Ovary (tissue), 10 donors: ENCODE measurements at places on chromosomes 5 and 9.

GRCh38 chr5:178107756-178108310 lies 5.5 kb upstream of the N4BP3 start:
- no peak overlapping the region for H3K27ac ChIP-seq
- H3K36me3 ChIP-seq, result no peaks in the 10 kb centered on the region
- H3K4me3 ChIP-seq, result no peak overlapping the region

DNA sequence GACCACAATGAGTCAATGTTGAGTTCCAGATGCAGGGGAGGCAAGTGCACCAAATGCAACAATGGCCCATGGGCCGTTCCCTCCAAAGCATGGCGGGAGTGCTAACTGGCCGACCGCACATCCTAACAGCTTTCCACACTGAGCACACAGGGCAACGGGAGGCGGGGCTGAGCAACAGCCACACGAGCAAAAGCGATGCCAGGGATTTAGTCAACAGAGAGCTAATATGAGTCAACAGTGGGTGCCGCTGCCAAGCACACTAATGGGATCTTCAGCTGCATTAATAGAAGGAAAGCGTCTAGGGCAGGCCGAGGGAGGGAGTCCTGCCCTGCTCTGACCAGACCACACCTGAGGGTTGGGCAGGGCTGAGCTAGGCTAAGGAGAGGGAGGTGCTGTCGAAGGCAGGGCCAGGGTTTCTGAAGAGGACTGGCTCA lies 4.6 kb downstream of the EPB41L4B start:
- no peaks in the 10 kb centered on the region for H3K27me3 ChIP-seq
- peak; percentile 64 for DNase-seq
- H3K36me3 ChIP-seq, result no peaks in the 10 kb centered on the region
- H3K27ac ChIP-seq, result no peak overlapping the region

DNA sequence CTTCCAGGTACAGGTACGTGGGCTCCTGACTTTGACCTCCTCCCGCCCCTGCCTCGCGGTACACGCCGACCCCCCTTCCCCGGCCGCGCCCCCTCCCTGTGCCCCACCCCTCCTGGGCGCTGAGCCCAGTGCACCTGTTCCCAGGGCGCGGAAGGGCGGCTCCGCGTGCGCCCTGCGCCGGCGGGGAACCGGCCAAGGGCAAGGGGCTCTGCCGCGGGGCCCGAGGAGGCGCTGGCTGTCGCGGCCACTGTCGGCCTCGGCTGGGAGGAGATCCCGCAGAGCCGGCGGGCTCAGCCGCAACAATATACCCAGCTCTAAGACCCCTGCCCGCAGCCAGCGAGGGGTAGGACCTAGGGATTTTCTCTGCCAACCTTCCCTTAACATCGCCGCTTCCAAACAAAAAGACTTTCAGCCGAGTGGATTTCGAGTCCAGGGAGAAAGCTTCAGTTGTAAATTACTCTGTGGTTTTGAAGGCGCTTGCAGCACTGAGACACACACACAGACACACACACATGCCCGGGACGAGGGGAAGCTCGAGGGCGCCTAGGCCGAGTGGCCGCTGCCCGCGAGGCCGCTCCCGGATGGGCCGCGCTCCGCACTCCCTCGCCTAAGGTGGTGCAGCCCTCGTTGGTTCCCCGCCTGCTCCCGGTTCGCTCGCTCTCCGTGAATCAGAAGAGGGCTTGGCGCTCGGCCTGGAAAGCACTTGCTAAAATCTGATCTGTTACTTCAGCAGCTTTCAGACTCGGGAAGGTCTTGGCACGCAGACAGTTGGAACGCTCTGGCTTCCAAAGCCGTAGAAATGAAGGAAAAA lies 1.2 kb downstream of the FGF18 start:
- DNase-seq, result peak; percentile 80
- peaks cover 2% of the 10 kb centered on the region for H3K27me3 ChIP-seq
- H3K27ac ChIP-seq, result no peak overlapping the region
- no peak overlapping the region for H3K4me3 ChIP-seq

GRCh38 chr5:50697739-50698138 lies 31.3 kb downstream of the PARP8 start:
- H3K36me3 ChIP-seq, result no peaks in the 10 kb centered on the region
- no peak overlapping the region for H3K27ac ChIP-seq
- no peaks in the 10 kb centered on the region for H3K4me1 ChIP-seq
- no peak overlapping the region for H3K4me3 ChIP-seq
- no peak for DNase-seq

- H3K36me3 ChIP-seq, result no peaks in the 10 kb centered on the region
- H3K27ac ChIP-seq, result no peak overlapping the region
- H3K4me1 ChIP-seq, result no peaks in the 10 kb centered on the region
- no peak overlapping the region for H3K4me3 ChIP-seq
- DNase-seq, result no peak
- H3K27me3 ChIP-seq, result no peaks in the 10 kb centered on the region
Observed at GRCh38 chr5:50415912-50416311, 25.2 kb downstream of the EMB start.

- no peaks in the 10 kb centered on the region for H3K4me1 ChIP-seq
- DNase-seq, result no peak
- no peak overlapping the region for H3K4me3 ChIP-seq
- no peak overlapping the region for H3K27ac ChIP-seq
Observed at GRCh38 chr5:6660688-6661087, 27.4 kb downstream of the SRD5A1 start.

GRCh38 chr5:173857234-173857633 lies 30.9 kb upstream of the CPEB4 start:
- H3K36me3 ChIP-seq, result no peaks in the 10 kb centered on the region
- no peaks in the 10 kb centered on the region for H3K27me3 ChIP-seq
- H3K4me1 ChIP-seq, result peaks cover 13% of the 10 kb centered on the region
- no peak overlapping the region for H3K4me3 ChIP-seq

DNA sequence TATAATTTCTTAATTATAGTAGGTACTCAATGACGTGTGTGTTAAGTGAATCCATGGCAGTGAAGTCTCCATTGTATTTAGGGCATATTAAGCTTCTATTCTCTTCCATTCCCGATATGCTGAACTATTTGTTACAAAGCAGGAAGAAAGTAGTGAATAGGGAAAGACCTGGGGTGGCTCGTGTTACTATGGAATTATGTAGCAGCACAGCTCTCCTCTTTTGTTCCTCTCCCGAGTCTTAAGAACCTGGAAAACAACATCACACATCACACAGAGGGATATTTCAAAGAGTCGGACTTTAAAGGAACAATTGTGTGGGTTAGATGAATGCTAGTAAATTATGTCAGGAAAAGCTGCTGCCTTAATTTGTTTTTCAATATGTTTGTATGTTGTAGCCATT lies 131.8 kb downstream of the PCSK5 start:
- DNase-seq, result no peak
- no peaks in the 10 kb centered on the region for H3K36me3 ChIP-seq
- H3K4me3 ChIP-seq, result no peak overlapping the region
- no peak overlapping the region for H3K27ac ChIP-seq
- H3K27me3 ChIP-seq, result no peaks in the 10 kb centered on the region
- no peaks in the 10 kb centered on the region for H3K4me1 ChIP-seq

- no peaks in the 10 kb centered on the region for H3K4me1 ChIP-seq
- H3K4me3 ChIP-seq, result no peak overlapping the region
- H3K36me3 ChIP-seq, result no peaks in the 10 kb centered on the region
- no peak overlapping the region for H3K27ac ChIP-seq
- no peaks in the 10 kb centered on the region for H3K27me3 ChIP-seq
- no peak for DNase-seq
Observed at GRCh38 chr5:80798166-80798565, 143.4 kb upstream of the DHFR start.

GRCh38 chr5:61981886-61982285 lies 324.1 kb upstream of the KIF2A start:
- no peak overlapping the region for H3K27ac ChIP-seq
- no peak for DNase-seq
- H3K4me1 ChIP-seq, result no peaks in the 10 kb centered on the region
- H3K27me3 ChIP-seq, result no peaks in the 10 kb centered on the region
- no peaks in the 10 kb centered on the region for H3K36me3 ChIP-seq

- no peak for DNase-seq
- H3K4me1 ChIP-seq, result no peaks in the 10 kb centered on the region
- no peaks in the 10 kb centered on the region for H3K27me3 ChIP-seq
- H3K36me3 ChIP-seq, result no peaks in the 10 kb centered on the region
Observed at GRCh38 chr5:77305222-77305846, 94.9 kb downstream of the PDE8B start.

GRCh38 chr9:137602661-137603060 lies 2.8 kb upstream of the ARRDC1 start:
- no peak overlapping the region for H3K27ac ChIP-seq
- H3K4me1 ChIP-seq, result peaks cover 6% of the 10 kb centered on the region
- no peak overlapping the region for H3K4me3 ChIP-seq
- DNase-seq, result no peak
- no peaks in the 10 kb centered on the region for H3K27me3 ChIP-seq

- H3K4me1 ChIP-seq, result peaks cover 19% of the 10 kb centered on the region
- H3K27me3 ChIP-seq, result no peaks in the 10 kb centered on the region
- H3K4me3 ChIP-seq, result no peak overlapping the region
- no peak for DNase-seq
- no peaks in the 10 kb centered on the region for H3K36me3 ChIP-seq
- H3K27ac ChIP-seq, result no peak overlapping the region
Observed at GRCh38 chr5:14157493-14157782, 14.3 kb downstream of the TRIO start.

- DNase-seq, result no peak
- H3K4me1 ChIP-seq, result peaks cover 3% of the 10 kb centered on the region
- no peaks in the 10 kb centered on the region for H3K36me3 ChIP-seq
- H3K27me3 ChIP-seq, result no peaks in the 10 kb centered on the region
- no peak overlapping the region for H3K4me3 ChIP-seq
Observed at GRCh38 chr5:89313044-89313443, 430.1 kb upstream of the MEF2C start.

- peak overlapping the region; percentile 98 for H3K27ac ChIP-seq
- no peaks in the 10 kb centered on the region for H3K36me3 ChIP-seq
- H3K4me1 ChIP-seq, result peaks cover 4% of the 10 kb centered on the region
- no peaks in the 10 kb centered on the region for H3K27me3 ChIP-seq
Observed at GRCh38 chr5:61330845-61331406, 1.1 kb upstream of the ZSWIM6 start.

DNA sequence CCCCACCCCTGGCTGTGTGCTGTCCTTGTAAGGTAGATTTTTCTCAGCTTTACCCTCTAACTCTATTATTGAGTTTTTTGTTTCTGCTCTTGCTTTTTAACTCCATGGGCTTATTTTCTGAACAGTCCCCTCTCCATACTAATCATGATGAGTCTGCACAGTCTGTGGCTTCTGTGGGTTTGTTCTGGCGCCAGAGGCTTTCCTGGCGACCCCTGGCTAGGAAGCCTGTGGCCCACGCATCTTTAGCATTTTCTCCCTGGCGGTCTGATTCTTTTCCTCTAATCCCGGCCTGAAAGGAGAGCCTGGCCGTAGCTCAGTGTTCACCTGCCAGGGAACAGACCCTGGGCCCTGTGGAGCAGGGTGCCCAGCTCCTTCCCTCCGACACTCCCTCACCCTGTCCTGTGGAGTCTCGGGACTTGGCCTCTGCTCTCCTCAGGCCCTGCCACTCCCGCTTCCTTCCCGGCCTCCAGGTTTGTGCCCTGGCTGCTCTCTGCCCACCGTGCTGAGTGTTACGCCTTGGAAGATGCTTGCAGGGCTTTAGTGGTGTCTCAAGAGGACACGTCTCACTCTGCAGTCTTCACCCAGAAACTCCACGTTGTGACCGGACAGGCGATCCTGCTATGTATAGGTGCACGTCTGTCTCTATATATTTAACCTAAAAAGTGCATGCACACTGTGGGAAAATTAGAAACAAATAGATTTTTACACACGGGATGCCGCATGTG lies 31.7 kb upstream of the LRRC14B start:
- DNase-seq, result no peak
- H3K36me3 ChIP-seq, result no peaks in the 10 kb centered on the region
- no peaks in the 10 kb centered on the region for H3K4me1 ChIP-seq
- no peaks in the 10 kb centered on the region for H3K27me3 ChIP-seq
- no peak overlapping the region for H3K27ac ChIP-seq
- H3K4me3 ChIP-seq, result no peak overlapping the region

DNA sequence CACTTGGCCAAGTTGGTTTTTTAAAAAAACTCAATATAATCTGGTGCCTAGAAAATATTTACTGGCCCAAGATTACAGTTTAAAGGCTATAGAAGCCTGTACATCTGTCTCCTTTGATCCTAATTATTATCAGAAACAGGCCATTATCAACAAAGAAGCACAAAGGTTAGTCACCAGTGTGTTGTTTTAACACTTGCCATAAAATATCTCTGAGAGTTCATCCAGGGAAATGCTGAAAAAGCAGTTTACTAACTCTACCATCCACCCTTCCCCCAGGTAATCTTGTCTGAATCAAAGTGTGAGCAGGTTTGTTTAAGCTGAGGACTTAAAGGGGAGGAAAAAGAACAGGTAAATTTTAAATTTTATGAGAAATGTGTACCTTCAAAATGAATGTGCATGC lies 13.3 kb upstream of the TRPM6 start:
- H3K27ac ChIP-seq, result no peak overlapping the region
- H3K27me3 ChIP-seq, result no peaks in the 10 kb centered on the region
- no peaks in the 10 kb centered on the region for H3K4me1 ChIP-seq
- H3K4me3 ChIP-seq, result no peak overlapping the region
- DNase-seq, result no peak

- no peaks in the 10 kb centered on the region for H3K27me3 ChIP-seq
- H3K4me3 ChIP-seq, result peak within 1 kb of the TSS; percentile 45
- peak; percentile 65 for DNase-seq
- H3K4me1 ChIP-seq, result peaks cover 6% of the 10 kb centered on the region
- no peak within 1 kb of the TSS for H3K27ac ChIP-seq
Observed at GRCh38 chr9:4666042-4666699, at the start of gene SPATA6L. Gene SPATA6L (minus strand): TSS chr9:4666480. CDS start chr9:4666250, 230 bp downstream.

- peaks cover 3% of the 10 kb centered on the region for H3K4me1 ChIP-seq
- H3K4me3 ChIP-seq, result peak overlapping the region; percentile 81
- H3K27ac ChIP-seq, result peak overlapping the region; percentile 92
Observed at GRCh38 chr5:113293068-113293974, 141.5 kb downstream of the TSSK1B start.

GRCh38 chr9:70868041-70868440 lies 253.4 kb downstream of the TRPM3 start:
- H3K4me3 ChIP-seq, result no peak overlapping the region
- no peak overlapping the region for H3K27ac ChIP-seq
- no peaks in the 10 kb centered on the region for H3K4me1 ChIP-seq
- no peaks in the 10 kb centered on the region for H3K27me3 ChIP-seq
- H3K36me3 ChIP-seq, result no peaks in the 10 kb centered on the region

DNA sequence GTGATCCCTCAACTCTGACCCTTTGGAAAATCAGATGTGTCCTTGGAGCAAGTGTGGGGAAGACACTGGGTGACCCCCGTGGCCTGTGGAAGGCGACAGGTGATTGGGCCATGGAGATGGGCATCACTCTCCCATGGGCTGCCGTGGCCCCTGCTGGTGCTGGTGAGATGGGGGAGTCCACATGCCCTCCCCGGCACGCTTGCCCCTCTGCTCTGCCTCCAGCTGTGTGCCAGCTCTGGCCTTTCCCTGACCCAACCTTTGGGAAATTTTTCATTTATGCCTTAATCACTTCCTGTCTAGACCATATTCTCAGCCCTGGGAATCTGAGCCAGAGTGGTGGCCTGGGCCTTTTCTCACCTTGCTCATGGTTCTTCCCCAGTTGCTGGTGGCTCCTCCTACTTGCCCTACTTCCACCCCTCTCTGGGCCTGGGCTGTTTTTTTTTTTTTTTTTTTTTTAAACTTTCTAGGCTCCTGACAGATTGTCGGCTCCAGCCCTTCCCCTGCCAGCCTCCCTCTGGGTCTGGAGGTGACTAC lies 56.6 kb downstream of the RGS3 start:
- no peak for DNase-seq
- H3K4me1 ChIP-seq, result peaks cover 15% of the 10 kb centered on the region
- no peaks in the 10 kb centered on the region for H3K36me3 ChIP-seq
- H3K4me3 ChIP-seq, result no peak overlapping the region
- H3K27me3 ChIP-seq, result no peaks in the 10 kb centered on the region

GRCh38 chr9:13948037-13948436 lies 365.9 kb downstream of the NFIB start:
- H3K4me3 ChIP-seq, result no peak overlapping the region
- no peaks in the 10 kb centered on the region for H3K4me1 ChIP-seq
- no peaks in the 10 kb centered on the region for H3K27me3 ChIP-seq
- no peaks in the 10 kb centered on the region for H3K36me3 ChIP-seq
- H3K27ac ChIP-seq, result no peak overlapping the region
